Left cardiac atrium (tissue), 4 donors: ENCODE measurements at places on chromosomes 2 and 18.
A peak's percentile ranks its signal among the peaks of the same experiment; 100 is the strongest.

- no peak for DNase-seq
Measured at GRCh38 chr2:12244070-12244469, 472.7 kb upstream of the TRIB2 start.

- DNase-seq: no peak
Measured at GRCh38 chr2:186733414-186733813, 39.6 kb downstream of the FAM171B start.

- DNase-seq: no peak
Measured at GRCh38 chr2:193315428-193316091, 1120.8 kb upstream of the TMEFF2 start.

DNA sequence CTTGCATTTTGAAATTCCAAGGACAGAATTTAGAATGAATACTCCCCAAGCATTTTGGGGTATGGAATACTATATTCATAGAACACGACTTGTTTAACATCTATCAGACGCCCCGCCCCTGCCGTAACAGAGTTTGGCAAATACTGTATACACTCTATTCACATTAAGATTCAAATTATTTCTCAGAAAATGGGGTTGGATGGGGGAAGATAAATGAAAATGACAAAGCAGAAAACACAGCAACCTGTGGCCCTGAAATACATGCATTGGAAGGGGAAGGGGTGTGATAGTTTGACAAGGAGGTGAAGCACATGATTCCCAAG is 634.6 kb upstream of the SLC39A10 start:
- DNase-seq: no peak

- DNase-seq: no peak
Measured at GRCh38 chr2:237227592-237228280, 142.0 kb downstream of the COPS8 start.

DNA sequence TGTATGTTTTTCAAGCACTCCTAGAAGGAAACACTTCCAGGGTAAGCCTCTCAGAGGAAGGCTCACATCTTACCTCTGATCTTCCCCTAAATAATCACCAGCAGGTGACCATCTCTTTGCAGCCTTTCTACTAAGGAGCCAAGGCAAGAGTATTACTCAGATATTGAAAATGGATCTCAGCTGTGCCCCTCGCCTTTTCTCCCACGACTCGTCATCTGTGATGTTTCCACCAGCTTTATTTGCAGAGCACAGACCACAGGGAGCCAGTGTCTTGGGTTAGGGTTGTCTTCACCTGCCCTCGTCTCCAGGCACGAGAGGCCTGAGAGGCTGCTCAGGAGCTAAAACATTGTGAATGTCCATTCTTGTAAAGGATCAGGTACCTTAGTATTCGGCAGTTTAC is 16.9 kb upstream of the SCLY start:
- DNase-seq: no peak

DNA sequence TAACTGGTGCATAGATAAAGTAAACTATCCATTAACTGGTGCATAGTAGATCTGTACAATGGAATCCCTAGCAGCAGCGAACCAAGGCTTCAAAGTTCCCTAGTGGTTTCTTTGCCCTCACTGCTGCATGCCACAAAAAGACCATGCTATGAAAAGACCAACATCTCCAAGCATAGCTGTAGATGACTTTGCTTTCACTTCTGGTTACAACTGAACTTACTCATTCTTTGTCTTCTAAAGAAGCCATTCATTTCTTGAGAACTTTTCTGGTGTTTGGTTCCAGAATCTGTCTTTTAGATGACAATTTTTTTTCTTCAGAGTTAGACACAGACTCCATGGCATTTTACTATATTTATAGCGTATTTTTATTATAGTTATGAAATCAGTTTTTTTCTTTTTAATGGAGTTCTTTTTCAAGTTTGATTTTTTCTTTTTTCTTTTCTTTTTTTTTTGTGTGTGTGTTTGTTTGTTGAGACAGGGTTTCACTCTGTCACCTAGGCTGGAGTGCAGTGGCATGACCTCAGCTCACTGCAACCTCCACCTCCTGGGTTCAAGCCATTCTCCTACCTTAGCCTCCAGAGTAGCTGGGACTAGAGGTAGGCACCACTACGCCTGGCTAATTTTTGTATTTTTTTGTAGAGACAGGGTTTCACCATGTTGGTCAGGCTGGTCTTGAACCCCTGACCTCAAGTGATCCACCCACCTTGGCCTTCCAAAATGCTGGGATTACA is 63.6 kb downstream of the SLC35F5 start:
- DNase-seq: no peak

DNA sequence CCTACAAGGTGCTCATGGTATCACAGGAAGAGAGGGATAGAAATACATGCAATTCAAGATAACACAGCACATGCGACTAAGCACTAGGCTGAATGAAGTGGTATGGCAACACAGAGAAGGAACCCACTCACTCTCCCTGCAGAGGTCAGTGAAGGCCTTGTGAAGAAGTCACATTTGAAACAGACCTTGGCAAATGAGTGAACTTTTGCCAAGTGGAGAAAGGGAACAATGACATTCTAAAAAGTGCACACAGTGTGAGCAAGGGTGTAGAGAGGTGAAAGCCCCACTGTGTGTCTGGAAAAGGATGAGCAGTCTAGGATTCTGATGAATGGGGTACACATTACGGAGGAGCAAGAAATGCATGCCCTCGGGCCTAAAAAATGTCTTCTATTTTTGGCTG is 23.3 kb downstream of the KLF7 start:
- no peak for DNase-seq

DNA sequence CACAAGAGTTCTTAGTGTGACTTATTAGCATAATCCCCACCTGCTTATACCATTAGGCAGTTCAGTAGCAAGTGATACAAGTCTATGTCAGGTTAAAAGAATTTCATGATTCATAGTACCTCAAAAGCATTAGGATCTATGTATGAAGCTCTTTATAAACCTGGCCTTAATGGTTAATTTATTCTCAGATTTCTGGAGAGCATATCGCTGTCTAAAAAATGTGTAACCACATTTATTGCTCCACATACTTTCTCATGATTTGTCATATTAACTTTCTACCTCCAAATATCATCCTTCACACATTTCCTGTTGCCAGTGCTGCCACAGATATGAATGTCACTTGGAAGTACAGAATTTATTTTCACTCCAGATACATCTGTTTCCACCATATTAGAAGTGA is 332.8 kb upstream of the MAP2 start:
- DNase-seq: no peak

GRCh38 chr2:163665817-163666216 is 70.0 kb downstream of the FIGN start:
- DNase-seq: no peak

- DNase-seq: no peak
Measured at GRCh38 chr18:61833387-61833786, 59.4 kb downstream of the RNF152 start.

DNA sequence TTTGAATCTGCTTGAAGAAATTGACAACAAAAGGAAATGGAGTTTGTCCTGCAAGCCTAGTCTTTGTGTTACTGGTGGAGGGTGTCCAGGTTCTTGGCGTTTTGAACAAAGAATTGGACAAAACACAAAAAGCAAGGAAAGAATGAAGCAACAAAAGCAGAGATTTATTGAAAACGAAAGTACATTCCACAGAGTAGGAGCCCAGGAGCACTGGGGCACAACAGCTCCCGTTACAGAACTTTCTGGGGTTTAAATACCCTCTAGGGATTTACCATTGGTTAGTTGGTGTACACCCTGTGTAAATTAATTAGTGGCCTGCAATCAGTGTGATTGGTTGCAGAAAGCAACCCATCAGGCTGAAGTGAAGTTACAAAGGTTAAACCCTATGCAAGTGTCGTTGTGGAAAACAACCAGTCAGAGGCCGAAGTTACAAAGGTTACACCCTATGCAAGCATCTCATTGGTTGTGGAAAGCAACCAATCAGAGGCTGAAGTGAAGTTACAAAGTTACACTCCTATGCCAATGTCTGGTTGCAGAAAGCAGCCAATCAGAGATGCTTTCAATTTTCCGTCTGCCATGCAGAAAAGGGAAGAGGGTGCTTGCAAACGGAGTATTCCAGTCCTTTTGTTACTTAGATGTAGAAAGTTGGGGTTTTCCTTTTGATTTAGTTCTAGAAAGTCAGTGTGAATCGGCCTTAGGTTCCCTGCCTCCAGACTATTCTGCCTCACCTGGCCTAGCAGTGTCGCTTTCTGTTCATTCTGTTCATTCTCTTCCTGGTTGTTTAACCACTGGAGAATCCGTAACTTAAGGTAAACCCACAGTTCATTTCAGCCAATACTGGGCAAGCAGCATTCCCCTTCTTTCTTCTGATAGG is 47.6 kb upstream of the PTH2R start:
- DNase-seq: no peak

DNA sequence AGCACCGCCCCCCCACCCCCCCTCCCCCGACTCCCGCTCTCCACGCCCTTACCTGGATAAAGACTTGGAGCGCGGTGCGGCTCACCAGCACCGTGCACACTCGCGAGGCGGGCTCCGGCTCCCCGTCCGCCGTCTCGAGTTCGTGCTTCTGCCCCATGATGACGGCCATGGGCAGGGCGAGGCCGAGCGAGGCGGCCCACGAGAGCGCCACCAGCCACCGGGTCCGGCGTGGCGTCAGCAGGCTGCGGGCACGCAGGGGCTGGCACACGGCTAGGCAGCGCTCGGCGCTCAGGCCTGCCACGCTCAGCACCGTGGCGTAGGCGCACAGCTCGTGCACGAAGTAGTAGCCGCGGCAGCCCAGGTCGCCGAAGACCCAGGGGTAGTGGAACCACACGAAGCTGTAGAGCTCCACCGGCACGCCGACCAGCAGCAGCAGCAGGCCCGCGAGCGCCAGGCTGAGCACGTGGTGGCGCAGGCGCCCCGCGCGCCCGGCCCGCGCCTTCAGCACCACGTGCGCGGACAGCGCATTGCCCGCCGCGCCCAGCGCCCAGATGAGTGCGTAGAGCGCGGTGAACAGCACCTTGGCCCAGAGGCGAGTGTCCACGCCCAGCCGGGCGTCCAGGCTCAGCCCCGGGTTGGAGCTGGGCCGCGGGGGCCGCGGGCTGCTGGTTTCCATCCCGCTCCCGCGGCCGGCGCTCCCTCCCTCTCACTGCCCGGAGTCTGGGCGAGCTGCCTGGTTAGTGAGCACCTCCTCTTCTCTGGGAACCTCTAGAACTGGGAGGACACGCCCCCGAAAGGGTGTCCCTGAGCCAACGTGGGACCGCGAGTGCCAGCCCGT is at the start of gene NTSR2:
TSS of gene NTSR2 (minus strand) at position 742 of the 838 bp plus-strand sequence. CDS start at position 676, 66 bp downstream.
- DNase-seq: peak; percentile 62

DNA sequence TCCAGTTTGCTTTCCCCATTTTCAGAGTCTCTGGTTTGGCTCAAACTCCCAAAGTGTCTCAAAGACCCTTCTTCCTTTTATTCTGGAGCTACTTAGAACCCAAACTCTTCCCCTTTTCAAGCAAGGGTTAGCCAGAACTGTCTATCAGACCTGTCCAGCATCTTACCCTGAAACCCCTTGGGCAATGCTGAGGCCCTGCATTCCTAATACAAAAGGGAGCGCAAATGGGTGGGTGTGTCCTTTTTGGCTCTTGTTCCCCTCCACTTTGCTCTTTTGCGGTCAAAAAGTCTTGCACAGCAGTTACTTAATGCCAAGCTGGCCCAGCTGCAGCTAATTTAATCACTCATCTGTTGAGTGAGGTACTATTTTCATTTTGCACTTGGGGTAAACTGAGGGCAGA is 231.2 kb upstream of the FOSL2 start:
- DNase-seq: no peak

- no peak for DNase-seq
Measured at GRCh38 chr2:183495589-183496267, 371.5 kb downstream of the NUP35 start.

GRCh38 chr2:237529452-237530402 is 36.6 kb upstream of the PRLH start:
- no peak for DNase-seq

DNA sequence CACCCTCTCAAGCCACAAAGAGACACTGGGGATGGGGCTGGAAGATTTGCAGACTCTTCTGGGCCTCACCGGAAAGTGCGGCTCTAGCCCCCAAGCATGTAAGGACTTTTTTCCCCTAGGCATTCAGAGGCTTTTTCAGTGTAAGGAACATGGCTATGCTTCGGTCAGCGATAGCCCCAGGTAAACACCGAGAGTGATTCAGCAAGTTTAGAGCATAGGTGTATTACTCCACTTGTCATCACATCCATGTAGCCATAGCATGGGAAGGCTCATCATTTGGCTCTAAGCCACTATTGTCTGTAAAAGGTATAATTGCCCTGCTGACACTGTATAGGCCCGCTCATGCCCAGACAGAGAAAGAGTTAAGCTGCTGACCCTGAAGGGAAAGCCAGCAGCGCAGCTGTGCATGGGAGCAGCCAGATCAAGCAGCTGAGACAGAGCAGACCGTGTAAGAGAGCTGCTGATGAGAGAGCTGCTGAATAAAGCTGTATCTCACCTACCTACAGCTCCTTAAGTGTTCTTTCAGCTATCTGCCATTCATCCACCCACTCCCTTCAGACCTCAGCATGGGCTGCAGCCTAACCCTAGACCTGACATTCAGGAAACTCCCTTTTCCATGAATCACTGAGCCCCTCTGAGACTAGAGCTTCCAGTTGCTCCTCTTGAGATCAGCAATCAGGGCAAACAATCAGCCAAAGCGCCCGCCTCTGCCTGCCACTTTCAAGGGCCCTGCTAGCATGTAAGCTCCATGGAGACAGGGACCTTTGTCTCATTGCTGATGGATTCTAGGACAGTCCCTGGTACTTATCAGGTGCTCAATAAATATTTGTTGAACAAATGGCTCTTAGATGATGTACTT is 25.5 kb downstream of the LGALSL start:
- DNase-seq: no peak

- DNase-seq: peak; percentile 18
Measured at GRCh38 chr18:66495844-66496243, 108.0 kb downstream of the CDH19 start.

DNA sequence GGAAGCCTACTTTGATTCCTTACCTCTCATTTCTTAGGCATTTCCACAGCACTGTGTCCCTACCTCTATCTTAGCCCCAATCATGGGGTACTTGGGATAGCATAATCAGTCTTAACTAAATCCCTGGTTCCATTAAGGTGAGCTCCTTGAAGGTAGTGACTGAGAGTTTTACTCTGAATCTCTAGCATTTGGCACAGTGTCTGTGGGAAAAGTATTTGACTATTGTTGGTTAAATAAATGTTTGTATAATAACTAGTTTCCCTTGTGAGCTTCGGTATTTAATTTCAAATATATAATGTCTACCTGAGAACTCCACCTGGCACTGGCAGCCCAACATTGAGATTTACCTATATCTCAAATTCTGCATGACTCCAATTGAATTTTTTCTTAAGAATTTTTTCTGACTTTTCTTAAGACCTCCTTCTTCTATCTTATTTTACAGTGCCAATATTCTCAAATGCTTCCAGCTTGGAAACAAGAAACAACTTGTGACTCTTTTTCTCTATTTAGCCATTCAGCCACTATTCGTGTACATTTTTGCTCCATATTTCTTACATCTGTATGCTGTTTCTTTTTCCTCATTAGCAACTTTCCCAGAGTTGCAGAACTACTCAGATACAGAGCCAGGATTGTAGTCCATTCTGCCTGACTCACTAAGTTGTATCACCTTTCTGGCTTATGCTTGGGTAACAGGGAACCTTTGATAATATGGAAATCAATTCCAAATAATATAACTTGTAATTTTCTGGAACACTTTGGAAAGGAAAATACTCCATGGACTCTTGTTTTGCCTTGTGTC is 214.0 kb upstream of the NT5C1B start:
- DNase-seq: no peak

- peak; percentile 88 for DNase-seq
Measured at GRCh38 chr2:69741575-69742321, at the start of gene ANXA4. Gene ANXA4 (plus strand): TSS chr2:69742134. CDS start chr2:69781566, 39,432 bp downstream.
